Activated T-helper 1 cell treated with Interleukin-2 at 50 U/mL for 16 hours (primary cell): ENCODE measurements at places on chromosomes 12 and 14.

GRCh38 chr12:116996093-116996492 is 85.3 kb downstream of the FBXW8 start:
- DNase-seq: no peak

DNA sequence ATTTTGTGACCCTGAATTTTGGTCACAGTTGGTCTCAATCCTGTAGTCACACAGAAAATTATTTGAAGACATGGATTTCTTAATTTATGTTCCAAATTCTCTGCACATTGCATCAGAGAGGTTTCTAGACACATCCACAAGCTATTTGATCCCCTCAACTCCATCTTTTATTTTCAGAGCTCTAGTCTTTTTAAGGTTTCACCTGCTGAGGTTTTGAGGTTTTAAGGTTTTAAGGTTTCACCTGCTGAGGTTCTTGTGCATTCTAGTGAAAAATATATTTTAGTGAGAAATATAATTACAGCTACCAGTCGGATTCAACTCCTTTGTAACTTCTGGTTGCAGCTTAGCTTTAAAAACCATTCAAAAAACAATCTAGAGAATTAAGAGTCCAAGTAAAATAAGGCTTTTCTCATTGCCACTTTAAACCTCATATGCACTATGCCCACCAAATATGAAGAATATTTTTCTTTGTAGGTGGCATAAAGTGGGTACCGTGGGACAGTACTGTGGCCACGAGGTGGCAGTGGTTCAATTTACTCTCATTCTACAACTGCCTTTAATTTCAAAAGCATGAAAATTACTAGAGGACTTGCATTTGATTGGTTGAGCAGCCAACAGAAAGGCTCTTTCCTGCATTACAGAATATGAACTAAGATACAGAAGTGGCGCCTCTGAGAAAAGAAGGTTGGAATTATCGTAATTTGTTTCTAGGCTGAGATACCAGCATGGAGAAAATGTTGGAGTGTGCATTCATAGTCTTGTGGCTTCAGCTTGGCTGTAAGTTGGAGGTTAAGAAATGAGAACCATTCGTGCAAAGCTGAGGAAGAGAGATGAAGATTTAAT is 366.5 kb upstream of the OR4E1 start:
- no peak for DNase-seq

DNA sequence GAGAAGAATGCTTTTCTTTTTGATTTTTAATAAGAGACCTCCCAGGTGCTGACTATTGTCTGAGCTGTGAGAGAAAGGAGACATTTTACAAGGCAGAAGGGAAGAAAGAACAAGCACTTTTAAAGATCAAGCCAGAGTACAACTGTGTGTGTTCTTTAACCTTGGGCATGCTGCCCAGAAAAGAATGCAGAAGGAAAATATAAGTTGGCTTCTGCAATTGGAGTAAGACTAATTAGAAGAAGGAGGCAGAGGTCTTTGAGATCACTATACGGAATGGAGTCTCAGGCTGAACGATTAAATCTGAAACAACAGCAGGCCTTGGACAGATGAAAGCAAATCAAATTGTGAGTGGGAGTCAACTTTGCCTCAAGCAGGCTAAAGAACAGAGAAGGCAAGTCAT is 230.5 kb downstream of the ATP23 start:
- no peak for DNase-seq

- DNase-seq: peak; percentile 25
Observed at GRCh38 chr14:23562822-23563472, 4.6 kb downstream of the AP1G2 start.

GRCh38 chr12:49227713-49228112 is 37.2 kb upstream of the TUBA1C start:
- no peak for DNase-seq

- no peak for DNase-seq
Observed at GRCh38 chr14:105022276-105022670, 1.4 kb upstream of the CDCA4 start.
